ENCODE measurements at places on chromosomes 2 and 18. TPM values are rescaled to one million over a fixed set of nuclear protein-coding genes. Genes with fewer than 3 reads are reported as not detected.

The HOXD12 gene
- not detected for total RNA-seq

The LOXHD1 gene
- total RNA-seq: 2.0 TPM

The DRC1 gene
- not detected for total RNA-seq

The EIF2AK2 gene
- 38.2 TPM for total RNA-seq

The PKDCC gene
- total RNA-seq: 73.5 TPM

The OTX1 gene
- total RNA-seq: not detected

The TRIM54 gene
- total RNA-seq: 0.79 TPM

The SLC40A1 gene
- total RNA-seq: 315 TPM

The AGXT gene
- total RNA-seq: 4.2 TPM

The ATP9B gene
- total RNA-seq: 42.4 TPM

The DSG4 gene
- not detected for total RNA-seq

The FN1 gene
- 39.1 TPM for total RNA-seq

The APCDD1 gene
- total RNA-seq: 9.7 TPM

The ANTXR1 gene
- 41.8 TPM for total RNA-seq

The OTOF gene
- 0.22 TPM for total RNA-seq

The D2HGDH gene
- total RNA-seq: 25.3 TPM

The XIRP2 gene
- total RNA-seq: 1.6 TPM

The CD207 gene
- not detected for total RNA-seq

The LDLRAD4 gene
- total RNA-seq: 40.8 TPM

The C2orf78 gene
- not detected for total RNA-seq

The NEDD4L gene
- total RNA-seq: 14.3 TPM

The RGPD4 gene
- 0.14 TPM for total RNA-seq

The EVX2 gene
- not detected for total RNA-seq

The GRP gene
- not detected for total RNA-seq

The PER2 gene
- 14.9 TPM for total RNA-seq

The SPRED2 gene
- 14.0 TPM for total RNA-seq

The MC5R gene
- not detected for total RNA-seq

The GPR45 gene
- not detected for total RNA-seq

The LGALSL gene
- total RNA-seq: 13.0 TPM

The ACOXL gene
- total RNA-seq: 0.20 TPM

The PAX8 gene
- 2.8 TPM for total RNA-seq

The LIMS4 gene
- total RNA-seq: 1.6 TPM

The CYP26B1 gene
- total RNA-seq: 2.3 TPM

The MBP gene
- total RNA-seq: 78.7 TPM

The TUBA3E gene
- total RNA-seq: not detected

The UGT1A4 gene
- total RNA-seq: not detected

The MPV17 gene
- 58.0 TPM for total RNA-seq

The IL1A gene
- total RNA-seq: 0.70 TPM

The SLC5A7 gene
- total RNA-seq: not detected

The KCNK3 gene
- total RNA-seq: 2.5 TPM

The GAREM1 gene
- total RNA-seq: 3.2 TPM

The REL gene
- total RNA-seq: 58.2 TPM

The ILKAP gene
- total RNA-seq: 61.2 TPM

The AQP12B gene
- not detected for total RNA-seq

The RBM43 gene
- total RNA-seq: 9.5 TPM

The PAPOLG gene
- total RNA-seq: 19.8 TPM

The IL1RN gene
- 53.9 TPM for total RNA-seq

The GATA6 gene
- total RNA-seq: 52.2 TPM
